Jurkat, Clone E6-1 (cell line): ENCODE measurements at places on chromosomes 6 and 20.
A peak's percentile ranks its signal among the peaks of the same experiment; 100 is the strongest.

DNA sequence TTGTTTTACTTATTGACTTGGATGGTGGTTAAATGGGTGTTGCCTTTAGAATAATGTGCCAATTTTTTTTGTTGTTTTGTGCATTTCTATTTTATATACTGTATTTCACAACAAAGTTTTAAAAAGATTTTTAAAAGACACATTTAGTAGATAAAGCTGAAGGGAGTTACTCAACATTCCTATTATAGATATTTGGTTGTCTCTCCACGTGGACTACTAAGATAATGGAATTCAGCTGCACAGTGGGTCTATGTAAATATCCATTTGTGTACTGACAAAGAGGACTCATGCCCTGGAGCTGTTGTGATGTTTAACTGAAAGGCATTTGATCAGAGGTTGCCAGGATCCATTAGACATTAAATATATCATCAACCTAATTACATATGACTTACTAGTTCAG lies 23.2 kb upstream of the FAM135A start:
- no peak for DNase-seq

DNA sequence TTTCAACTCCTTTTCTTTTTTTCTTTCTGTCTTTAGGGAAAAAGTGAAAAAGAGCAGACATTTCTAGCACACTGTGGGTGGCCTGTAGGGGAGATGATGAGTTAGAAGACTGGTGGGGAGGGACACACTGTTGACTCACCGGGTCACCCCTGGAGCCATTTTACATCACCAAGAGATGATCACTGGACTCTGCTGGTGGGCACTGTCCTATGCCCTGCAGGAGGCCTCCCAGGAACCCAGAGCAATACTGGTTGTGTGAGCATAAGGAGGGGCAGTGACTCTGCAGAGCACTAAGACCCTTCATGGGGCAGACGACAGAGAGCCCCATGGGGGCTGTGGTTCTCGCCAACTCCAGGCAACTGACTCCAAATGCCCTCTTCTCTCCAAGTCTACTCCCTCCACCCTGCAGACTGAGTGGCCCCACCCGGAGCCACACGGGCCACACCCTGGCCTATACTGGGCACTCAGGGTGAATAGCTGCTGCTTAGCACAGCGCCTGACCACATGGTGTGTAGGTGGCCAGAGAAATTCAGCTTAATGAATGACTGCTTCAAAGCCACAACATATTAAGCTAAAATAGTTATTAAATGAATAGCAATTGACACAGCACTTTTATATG lies 177.5 kb downstream of the CDC5L start:
- DNase-seq, result no peak

DNA sequence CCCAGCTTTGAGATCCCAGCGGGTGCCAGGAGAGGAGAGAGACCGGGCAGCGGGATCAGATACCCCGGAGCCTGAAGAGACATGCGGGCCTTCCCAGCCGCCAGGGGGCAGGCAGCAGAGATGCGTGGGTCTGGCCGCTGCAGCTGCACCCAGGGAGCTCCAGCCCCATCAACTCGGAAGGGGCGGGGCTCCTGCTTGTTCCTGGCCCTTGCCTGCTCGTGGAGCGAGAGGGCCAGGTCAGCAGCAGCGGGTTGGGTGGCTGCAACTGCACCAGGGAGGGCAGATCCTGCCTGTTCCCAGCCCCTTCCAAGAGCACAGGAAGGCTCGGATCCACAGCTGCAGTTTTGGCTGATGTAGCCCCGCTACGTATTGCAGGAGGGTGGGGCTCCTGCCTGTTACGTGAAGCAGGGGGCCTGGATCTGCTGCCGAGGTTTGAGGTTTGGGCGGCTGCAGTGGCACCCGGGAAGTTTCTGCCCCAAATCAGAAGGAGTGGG lies 532.8 kb downstream of the RFPL4B start:
- peak; percentile 32 for DNase-seq

DNA sequence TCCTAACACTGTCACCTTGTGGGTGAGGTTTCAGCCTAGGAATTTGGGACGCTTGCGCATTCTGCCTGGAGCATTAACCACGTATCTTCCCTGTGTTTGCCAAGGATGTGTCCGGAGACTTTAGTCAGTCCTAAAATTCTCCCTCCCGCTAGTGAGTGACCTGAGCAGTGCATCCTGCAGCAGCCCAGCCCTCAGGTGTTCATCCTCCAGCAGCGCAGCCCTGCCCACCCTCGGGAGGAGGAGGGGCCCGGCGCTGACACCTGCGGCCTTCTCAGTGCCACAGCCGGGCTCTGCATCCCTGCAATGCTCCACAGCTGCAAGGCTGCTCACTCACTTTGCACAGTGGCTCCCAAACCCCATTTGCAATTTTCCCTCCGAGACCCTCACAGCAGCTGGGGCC lies 79.5 kb downstream of the ERMARD start:
- no peak for DNase-seq

DNA sequence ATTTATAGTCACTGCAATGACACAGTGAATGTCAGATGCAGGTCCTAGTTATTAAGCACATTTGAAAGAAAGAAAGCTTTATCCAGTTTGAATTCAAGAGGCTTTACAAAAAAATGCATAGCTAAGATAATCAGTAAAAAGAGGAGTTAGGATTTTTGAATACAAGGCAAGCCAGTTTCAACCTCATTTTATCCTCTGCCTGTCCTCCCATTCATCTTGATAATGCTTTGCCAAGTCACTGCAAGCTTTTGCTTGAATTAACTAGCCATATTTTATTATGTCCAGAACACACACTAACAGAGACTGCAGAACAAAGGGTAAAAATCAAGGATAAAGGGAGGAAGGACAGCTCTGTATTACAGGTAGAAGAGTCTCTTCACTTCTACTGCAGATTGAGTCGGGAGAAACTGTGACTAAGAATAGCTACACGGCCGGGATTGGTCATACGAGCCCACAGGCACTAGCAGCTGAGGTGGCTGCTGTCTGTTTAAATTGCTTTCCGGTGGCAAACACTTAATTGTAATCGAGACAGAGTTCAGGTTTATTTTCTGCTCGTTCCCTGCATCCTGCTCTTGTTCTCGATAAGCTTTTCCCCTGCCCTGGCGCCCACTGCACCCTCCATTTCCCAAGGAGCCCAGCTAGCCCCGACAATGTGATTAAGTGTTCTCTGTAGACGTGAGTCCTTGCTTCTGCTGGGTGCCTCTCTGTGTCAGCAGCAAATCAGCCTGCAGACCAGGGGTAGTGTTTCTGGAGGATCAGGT lies 30.5 kb upstream of the AKAP12 start:
- no peak for DNase-seq

GRCh38 chr6:153210083-153210482 lies 79.0 kb upstream of the RGS17 start:
- DNase-seq, result peak; percentile 69

GRCh38 chr6:31621320-31621939 lies 915 bp downstream of the PRRC2A start:
- DNase-seq, result no peak

- DNase-seq, result peak; percentile 24
Measured at GRCh38 chr6:73610444-73611275, 43.1 kb downstream of the SLC17A5 start.

GRCh38 chr6:38703949-38704590 lies 1.1 kb upstream of the GLO1 start:
- no peak for DNase-seq

DNA sequence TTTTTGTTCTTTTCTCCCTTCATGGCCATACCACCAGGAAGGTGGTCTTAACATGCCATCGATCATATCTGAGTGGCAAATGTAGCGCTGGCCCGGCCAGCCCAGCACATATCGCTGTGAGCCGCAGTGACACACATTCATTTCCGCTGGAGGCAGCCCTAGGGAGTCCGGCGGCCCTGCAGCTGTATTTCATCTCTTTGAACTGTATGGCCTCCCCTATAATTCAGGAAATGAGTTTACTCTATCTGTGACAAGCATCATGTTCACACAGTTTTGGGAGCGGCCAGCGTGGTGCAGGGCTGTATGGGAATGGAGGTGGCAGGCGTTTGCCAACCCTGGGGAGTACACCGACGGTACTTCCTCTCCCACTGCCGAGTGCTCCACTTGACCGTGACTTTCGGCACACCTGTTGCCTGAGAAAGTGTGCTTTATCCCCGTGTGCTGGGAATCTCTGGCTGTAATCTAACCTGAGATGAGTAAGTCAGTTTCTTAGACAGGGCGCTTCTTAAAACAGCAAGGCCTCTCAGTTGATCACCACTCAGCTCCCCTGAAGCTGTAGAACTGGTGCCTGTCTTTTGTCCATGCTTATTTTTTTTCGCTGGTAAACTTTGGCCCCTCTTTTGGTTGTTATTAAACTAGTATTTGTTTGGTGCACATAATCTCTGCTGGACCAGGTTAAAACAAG lies 257.1 kb upstream of the TAB2 start:
- DNase-seq, result peak; percentile 52

DNA sequence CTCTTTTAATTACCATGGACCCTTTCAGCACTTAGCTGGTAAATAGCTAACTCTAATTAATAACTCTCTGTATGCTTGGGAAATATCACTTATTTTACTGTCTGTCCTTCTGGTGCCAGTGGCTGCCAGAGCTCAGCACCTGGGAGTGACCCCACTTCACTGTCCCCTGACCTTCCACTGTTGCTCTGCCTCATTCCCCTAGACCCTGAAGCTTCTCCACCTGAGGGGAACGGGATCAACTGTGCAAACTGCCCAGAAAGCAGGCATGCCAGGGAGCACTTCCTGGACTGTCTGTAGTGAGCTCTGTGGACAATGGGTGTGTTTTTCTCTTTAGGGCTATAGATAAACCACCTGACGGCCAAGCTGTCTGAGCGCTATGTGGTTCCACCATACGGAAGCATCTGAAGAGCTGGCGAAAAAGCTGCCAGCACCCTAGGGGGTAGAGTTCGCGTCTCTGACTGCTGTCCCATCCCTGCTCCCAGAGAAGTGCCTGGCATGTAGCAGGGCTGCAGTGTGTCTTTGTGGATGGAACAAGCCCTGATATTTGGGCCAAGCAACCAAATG lies 106.3 kb upstream of the FOXA2 start:
- no peak for DNase-seq

GRCh38 chr6:34459899-34460593 lies 5.8 kb upstream of the PACSIN1 start:
- DNase-seq, result peak; percentile 55

- no peak for DNase-seq
Measured at GRCh38 chr20:673603-674001, 2.0 kb downstream of the SCRT2 start.

GRCh38 chr20:32969356-32970114 lies 34.7 kb downstream of the SUN5 start:
- DNase-seq, result no peak

DNA sequence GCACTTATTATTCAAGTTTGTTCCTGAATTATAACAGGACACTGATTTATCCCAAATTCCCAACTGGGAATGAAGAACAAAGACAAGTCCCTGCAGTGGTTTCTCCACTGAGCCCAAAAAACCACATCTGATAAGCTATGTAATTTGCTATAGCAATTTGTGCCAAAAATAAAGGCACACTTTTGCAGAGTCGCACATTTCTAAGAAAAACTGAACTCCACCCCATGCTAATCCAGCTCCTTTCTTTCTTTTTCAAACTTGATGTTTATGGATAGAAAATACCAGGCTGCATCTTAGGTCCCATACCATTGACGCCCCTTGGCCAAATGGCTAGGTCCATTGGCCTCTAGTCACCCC lies 170.2 kb upstream of the CITED2 start:
- DNase-seq, result no peak

- no peak for DNase-seq
Measured at GRCh38 chr6:167045828-167046580, 46.8 kb downstream of the CEP43 start.

DNA sequence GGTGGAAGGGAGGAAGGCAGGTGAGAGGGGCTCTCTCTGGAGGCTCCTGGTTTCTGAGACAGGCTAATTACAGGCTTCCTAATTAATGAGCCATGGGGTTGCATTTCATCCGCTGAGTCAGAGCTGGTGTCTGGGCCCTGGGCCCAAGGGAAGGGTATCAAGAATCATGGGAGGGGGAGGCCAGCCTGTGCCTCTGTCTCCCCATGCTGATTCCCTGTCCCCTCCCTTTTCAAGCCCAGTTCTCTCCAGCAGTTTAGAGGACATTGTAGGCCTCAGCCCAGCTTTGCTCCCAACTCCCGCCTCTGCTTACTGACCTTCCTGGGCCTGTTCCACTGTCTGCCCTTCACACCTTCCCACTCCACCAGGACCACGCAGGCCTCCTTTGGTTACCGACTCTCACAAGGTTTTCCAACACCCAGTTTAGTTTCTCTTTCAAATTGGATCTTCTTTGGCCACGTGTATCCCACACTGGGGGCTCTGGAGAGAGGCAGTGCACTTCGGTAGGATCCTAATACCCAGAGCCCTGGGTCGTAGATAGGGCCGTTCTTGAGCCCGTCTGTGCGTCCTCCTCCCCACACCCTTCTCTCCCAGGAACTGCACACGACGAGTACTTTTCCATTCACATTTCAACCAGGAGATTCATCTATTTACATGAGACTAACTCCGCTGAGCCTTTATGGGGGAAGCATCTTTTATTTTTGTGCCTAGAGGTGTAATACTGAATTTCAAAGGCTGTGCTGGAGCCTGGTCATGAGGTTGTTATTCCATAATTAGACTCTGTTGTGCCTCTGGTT lies 18.2 kb upstream of the AVP start:
- no peak for DNase-seq

- DNase-seq, result peak; percentile 86
Measured at GRCh38 chr6:118725944-118726343, 74.6 kb upstream of the CEP85L start.
